ENCODE measurements at places on chromosomes 1 and 21.

- no peak for DNase-seq
Observed at GRCh38 chr1:227305894-227306626, 12.2 kb downstream of the CDC42BPA start.

GRCh38 chr21:45740491-45741357 is 97.2 kb downstream of the PCBP3 start:
- no peak for DNase-seq

GRCh38 chr1:150545486-150546032 is 3.6 kb upstream of the ADAMTSL4 start:
- no peak for DNase-seq

- no peak for DNase-seq
Observed at GRCh38 chr1:33061834-33062233, 19.1 kb upstream of the AZIN2 start.

DNA sequence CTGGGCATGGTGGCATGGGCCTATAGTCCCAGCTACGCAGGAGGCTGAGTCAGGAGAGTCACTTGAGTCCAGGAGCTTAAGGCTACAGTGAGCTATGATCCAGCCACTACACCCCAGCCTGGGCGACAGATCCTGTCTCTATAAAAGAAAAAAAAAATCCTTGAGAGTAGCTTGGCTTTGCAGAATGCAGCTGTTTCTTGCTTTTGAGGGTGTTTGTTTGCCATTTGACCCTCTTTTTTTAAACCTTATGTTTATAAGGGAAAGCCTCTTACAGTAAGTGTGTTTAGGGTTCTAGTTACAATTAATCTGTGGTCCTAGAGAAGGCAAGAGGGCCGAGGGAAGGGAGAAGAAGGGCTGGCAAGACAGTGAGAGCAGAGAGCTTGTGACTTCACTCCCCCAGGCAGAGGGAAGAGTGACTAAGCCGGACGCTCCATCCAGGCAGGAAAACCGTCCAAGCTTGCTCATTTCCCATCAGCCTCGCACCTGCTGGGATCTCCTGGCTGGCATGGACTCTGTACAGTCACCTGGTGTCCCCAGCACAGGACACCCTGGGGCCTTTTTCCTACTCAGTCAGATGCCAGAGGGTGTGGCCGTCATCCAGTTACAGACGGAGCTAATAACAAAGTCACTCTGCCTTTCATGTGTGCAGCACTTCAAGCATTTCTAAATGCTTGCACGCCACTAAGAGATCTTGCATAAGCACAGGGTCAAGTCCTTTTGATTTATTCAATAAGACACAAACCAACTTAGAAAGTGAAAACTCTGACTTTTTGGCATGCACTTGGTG is 55.5 kb upstream of the PSEN2 start:
- DNase-seq = peak; percentile 74

DNA sequence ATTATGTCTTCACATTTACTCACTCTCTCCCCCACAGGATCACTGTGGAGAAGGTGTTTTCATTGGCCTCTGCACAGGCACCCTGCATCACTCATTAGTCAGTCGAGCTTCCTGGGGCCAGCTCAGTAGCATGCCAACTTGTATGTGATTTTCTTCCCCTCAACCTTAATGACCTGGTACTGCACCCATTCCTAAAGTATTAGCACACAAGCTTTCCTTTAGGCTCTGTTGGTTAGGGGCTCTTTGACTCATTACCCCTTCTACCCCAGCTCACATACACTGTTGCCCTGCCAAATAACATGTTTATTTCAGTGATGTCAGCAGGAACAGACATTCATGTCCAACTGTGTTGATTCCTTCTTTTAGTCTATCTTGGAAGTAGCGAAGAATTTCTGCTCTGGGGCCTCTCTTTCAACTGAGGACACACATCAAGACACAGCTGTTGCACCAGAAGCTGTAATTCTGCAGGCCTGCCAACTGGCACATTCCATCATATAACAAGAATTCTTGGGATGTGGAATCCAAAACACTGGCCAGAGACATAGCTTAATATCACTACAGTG is 603.5 kb upstream of the ADAMTS5 start:
- DNase-seq = no peak

DNA sequence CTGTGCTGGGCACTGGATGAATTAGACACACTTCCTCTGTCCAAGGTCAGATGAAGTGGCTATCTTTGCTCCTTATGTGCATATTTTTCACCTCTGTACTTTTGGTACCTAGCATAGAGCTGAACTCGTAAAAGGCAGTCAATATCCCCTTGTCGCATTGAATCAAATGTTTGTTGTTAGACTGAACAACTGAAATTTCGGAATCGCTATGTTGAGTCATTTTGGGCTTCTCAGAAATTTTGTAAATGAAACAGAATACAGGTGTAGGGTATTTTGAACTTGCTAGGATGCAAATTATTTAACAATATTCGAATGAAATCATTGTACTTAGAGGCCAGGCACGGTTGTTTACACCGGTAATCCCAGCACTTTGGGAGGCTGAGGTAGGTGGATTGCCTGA is 48.0 kb downstream of the PDE4B start:
- DNase-seq = no peak

- DNase-seq = no peak
Observed at GRCh38 chr1:37865348-37866120, 6.1 kb upstream of the MTF1 start.

DNA sequence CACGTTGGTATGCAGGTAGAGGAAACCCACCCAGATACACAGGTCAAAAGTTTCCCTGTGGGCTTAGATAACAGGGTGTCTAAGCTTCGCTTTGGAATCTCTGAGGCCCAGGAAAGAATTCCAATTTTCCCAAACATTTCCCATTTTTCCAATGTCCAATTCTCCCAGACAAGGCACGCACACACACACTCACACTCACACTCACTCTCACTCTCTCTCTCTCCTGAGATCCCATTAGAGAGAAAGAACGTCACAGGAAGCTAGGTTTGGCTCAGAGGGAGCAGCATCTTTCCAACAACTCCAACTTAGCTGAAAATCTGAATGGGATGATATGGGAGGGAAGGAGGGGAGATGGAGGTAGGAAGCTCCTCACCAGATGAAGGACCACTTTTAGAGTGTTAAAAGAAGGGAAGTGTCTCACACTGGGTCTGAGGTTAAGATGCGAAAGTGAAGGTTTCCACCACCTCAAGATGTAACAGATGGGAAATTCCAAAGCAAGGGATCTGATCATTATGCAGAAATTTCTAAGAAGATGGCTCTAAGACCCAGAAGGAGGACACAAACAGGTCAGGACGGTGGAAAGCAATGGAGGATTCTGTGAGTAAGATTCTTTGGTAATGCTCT is 63.5 kb downstream of the GNG12 start:
- no peak for DNase-seq

DNA sequence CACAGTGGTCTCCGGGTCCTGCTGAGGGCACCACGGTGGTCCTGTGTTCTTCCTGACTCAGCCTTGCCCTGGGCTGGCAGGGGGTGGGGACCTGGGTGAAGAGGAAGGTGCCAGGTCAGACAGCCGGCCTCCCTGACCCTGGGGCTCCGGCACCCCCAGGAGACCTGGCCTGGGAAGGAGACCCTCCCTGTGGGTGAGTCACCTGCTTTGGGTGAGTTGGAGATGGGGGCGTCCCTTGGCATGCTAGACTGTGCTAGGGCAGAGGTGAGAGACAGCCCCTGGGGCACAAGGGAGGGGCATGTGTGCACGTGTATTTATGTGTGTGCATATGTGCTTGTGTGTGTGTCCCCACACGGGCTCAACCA is 23.4 kb downstream of the SPSB1 start:
- DNase-seq = no peak

DNA sequence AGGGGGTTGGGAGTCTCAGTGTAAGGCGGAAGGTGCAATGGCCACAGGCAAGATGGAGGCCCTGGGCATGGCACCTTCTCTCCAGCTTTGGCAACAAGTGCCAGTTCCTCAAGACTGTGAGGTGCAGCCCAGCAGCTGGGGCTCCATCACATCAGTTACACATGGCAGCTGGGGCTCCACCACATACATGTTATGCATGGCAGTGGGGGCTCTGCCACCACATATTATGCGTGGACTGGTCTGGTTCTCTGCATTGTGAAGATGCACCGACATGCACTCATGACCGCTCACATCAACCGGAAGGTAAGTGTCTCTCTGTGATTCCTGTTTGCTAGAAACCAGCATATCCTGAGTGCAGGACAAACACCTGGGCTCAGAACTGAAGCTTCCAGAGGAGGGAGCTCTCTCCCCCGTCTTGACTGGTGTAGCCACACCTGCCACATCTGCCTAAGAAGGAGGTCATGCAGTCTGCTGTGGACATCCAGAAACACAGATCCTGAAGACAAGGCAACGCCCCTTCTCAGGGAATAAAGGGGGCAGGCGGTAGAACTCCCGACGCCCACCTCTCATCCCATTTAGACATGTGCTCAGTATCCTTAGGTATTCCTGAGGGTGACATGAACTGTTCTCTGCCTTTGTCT is 104.1 kb upstream of the TMPRSS2 start:
- DNase-seq = peak; percentile 73

Data from left colon (tissue), 2 donors.